ENCODE measurements at places on chromosomes 5 and 9.

- no peak for DNase-seq
Measured at GRCh38 chr9:137222190-137223077, at the start of gene RNF208. TSS of gene RNF208 (minus strand) at chr9:137222240. CDS start at chr9:137221212, 1,028 bp downstream.

GRCh38 chr9:100939636-100940035 lies 88.9 kb upstream of the PLPPR1 start:
- DNase-seq, result no peak

DNA sequence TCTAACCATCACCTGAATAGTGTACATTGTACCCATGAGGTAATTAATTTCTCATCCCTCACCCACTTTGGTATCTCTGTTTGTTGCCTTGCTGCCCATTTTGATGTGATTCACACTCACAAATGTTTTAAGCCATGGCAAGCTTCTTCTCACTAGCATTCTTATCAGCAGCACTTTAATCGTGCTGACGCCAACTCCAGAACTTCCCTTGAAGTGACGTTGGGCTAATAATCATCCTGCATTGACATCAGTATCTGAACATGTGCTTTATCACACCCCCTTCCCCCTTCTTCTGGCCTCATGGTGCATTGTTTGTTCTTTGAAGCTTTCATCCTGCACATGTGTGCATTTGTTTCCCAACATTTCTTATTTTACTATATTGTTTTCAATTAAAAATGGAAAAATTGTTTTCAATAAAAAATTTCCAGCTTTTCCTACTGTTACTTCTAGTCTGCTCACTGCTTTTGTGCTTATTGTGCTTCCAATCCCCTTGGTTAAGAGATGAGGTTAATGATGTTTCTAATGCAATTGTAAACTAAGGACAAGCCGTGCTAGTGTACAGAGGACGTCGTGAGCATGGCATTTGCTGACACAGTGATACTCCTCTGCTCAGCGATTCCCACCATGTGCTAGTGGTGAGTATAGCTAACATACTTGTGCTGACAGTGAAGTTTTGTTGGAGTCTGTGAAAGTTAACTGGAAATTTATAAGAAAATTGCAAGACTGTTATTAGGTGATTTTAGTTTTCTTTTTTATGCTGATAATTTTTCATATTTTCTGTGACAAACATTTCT lies 238.5 kb downstream of the KDM4C start:
- DNase-seq, result no peak

- DNase-seq, result no peak
Measured at GRCh38 chr9:72509053-72509452, 12.4 kb upstream of the TMC1 start.

GRCh38 chr5:129506086-129506485 lies 46.0 kb downstream of the ADAMTS19 start:
- no peak for DNase-seq

GRCh38 chr9:115686069-115686468 lies 467.5 kb upstream of the PAPPA start:
- DNase-seq, result no peak

DNA sequence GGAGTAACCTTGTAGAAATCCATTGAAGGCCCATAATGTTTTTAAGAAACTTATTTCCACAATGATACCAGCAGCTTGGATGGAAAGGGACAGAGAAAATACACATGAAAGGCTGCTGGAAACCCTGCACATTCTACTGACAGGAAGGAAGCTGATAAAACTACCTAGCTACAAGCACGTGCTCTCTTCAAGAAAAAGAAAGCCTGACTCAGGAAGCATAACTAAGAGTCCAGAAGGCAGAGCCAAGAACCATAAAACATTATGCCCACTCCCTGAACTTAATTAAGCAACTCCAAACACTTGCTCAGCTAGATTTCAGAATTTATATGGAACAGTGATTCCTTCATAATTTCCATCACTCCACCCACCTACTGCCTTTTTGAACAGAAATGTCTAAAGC lies 430.8 kb downstream of the SEMA5A start:
- DNase-seq, result no peak

DNA sequence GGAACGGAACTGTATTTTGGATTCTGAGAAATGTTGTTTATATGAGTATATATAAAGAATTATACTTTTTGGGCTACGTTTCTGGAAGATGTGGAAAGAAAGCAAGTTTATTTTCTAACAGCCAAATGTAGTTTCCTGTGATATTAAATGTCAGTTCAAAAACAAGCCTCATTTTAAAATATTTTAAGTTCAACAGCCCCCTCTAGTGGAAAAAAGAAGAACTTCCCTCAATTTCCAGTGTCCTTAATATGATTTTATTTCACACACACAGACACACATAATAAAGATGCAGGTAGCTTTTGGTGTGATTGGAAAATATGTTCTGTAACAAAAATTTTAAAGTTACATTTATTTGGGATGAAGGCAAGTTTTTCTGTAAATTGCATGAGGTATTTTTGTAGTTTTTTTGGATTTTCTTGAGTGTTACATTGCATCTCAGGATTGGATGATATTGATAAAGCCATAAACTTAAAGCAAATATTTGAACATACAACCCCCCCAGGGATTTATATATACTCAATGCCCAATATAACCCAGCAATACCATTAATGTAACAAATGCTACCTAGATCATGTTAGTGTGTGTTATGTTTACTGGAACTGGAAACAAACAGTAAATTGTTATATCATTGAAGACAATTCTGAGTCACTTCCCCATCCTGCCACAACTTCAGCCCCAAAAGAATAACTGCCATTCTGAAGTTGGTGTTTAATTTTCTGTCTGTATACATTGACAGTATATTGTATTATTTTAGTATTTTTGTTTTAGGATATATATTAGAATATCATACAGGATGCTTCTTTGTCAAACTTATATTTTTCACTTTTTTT lies 54.0 kb downstream of the CCDC171 start:
- DNase-seq, result no peak

DNA sequence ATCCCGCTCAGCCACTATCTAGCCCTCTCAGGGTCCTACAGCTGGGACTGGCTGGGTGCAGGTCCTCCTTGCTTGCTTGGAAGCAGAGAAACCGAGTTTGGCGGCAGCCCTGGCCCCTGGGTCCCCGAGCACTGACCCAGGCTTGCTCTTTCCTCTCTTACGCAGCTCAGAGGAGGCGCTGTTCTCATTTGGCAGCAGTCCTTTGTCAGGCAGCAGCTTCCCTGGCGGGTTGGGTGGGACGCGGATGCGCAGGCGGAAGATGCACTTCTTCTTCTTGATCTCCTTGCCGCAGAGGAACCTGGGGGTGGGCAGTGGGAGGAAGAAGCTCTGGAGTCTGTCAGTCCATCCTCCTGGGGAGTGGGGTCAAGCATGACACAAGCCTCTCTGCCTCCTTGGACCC lies 14.5 kb downstream of the PHF19 start:
- DNase-seq, result no peak

DNA sequence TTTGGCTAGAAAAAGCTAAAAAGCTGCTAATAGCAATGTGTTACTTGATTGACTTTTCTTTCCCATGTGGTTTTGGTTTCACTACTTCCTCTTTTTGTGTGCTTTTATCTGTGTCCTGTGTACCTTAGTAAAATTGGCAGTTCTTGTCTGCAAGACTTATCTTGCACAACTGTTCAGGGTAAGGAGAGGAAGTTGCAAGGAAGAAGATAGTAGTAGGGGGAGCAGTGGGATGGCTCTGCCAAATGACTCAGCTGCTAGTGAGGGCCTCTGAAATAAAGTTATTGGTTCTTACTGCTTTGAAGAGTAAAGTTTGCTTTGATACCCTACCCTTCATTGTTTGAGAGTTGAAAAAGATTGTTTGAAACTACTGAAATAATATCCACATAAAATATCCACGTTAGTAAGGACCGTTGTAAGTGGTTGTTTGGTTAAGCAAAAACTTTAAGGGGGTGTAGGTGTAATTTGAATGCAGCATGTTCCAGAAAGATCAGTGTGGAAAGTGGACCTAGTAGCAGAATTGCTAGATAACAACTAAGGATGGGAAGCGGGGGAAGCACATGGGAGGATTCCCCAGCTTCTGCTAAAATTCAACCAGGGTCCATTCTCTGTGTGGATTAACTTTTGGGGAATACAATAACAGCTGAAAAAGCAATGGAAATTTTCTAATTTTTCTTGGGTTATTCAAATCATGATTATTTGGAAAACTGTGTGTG lies 123.5 kb downstream of the SCAMP1 start:
- no peak for DNase-seq

DNA sequence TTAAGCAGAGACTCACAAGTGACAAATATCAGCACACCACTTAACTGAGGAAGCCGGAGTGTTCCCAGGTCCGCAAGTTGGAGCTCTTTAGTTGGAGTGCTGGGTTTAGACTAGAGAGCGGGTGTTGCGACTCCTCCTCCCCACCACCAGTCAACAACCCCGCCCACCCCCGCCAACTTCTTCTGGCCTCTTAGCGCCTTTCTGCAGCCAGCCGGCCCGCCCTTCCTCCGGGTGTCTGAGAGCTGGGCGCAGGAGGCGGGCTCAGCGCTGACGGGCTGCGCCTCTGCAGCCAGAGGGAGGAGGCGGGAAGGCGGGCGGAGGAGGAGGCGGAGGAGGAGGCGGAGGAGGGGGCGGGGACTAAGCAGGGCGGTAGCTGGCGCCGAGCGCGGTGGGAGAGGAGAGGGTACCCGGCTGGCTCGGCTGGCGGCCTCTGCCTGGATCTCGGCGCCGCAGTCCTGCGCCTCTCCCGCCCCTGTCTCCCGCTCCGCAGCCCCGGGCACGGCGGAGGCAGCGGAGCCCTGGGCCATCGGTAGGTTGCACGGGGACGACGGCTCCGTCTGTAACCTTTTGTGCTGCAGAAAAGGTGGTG lies at the start of gene MACIR:
MACIR (plus strand) TSS at position 396 of the 589 bp plus-strand sequence. CDS start 17,157 bp downstream, outside the sequence.
- peak; percentile 89 for DNase-seq

DNA sequence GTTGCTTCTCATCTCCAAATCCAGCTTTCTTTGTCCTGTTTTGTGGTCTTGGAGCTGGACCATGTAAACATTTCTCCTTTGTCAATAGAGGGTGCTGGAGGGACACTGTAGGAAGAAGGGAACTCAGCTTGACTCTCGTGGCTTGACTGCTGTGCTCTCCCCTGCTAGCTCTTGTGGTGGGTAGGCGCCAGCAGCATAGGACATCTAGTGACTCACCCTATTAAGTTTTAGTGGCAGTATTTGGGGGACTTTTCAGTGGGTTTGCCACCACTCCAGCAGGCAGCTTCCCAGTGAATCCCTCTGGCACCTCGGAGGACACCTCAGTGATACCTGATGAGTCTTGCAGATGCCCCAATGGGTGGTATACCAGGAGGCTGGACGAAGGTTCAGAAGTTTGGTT lies 97.8 kb downstream of the TSSK1B start:
- no peak for DNase-seq

- DNase-seq, result no peak
Measured at GRCh38 chr9:115106001-115106400, 12.0 kb downstream of the TNC start.

DNA sequence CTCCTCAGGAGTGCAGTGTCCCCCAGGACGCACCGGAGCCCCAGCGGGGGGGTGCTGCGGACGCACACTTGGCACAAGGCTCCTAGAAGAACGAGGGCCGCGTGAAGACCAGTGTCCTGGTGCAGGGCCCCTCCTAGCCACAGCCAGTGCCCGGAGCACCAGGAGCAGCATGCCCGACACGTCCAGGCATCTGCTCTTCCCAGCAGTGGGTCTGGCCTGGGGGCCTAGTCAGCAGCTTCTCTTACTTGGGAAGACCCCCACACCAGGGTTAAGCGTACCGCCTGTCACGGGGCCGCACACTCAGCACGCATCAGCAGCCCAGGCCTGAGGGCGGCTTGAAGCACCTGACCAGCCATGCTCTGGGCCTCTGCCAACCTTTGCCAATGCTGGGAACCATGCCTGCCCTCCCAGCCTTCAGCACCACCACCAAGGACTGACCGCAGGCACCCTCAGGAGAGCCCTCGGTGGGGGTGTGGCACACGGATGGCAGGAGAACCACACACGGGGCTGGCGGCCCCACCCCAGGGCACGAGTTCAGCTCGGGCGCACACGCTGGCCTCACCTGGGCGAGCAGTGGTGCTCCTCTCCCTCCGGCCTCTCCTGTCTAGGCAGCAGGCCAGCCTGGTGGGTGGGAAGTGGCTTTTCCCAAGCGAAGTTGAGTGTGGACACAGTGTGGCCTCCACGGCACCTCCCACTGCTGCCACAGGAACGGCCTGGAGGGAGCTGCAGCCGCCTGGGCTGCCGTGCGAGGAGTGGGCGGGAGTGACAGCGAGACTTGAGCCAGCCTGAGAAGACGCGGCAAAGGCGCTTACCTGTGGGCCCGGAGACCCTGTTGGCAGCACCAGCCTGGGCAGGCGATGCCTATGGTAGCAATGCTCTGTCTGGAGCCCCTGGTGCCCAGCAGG lies 12.0 kb upstream of the AJM1 start:
- no peak for DNase-seq

DNA sequence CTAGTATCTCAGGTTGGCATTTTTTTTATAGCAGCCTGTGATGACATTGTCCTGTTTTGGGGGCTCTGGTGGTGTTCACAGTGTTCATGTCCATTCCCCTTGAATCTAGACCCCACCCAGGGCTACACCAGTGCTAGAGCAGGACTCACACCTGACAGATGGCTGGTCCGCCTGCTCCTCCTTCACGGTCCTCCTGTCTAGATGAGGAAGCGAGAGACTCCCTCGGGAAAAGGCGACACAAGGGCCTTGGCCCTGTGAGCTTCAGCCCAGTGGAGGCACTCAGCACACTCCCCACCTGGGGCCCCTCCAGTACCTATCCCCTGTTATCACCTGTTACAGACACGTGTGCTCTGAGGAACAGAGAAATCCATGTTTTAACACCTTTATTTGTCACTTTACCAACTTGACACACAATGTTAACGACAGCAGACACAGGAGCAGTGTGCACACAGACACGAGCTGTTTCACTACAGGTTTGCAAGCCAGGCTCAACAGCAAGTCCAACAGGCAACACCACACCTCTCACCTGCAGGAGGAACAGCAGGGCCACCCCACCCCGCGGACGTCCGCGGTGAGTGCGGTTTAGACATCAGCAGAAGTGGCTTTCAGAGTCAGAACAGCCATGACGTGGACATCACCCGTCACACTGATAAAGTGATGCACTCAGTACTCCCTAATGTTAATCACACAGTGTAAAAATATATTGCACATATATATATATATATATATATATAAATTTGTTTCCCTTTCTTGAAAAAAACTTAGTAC lies 33.5 kb downstream of the TPPP start:
- no peak for DNase-seq

GRCh38 chr9:115883467-115884329 lies 269.9 kb upstream of the PAPPA start:
- DNase-seq, result no peak

GRCh38 chr5:172466062-172466461 lies 11.7 kb upstream of the SH3PXD2B start:
- DNase-seq, result no peak

- peak; percentile 56 for DNase-seq
Measured at GRCh38 chr5:126777257-126777974, 480 bp downstream of the LMNB1 start.

DNA sequence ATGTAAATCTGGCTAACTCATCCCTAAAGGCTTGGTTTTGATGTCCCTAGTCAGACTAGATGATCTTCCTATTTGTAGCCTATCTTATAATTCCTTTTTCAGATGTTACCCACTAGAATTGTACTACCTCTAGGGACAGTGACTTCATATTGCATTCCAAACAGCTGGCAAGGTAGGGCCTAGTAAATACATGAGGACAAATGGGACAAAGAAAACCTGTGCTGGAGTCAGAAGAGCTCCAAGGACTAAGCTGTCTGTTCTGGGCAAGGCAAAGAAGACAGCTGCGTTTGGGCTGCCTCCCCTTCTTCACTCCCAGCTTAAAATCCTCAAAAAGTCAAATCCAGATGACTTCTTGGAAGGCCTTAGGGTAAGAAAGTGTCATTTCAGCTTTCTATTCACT lies 10.0 kb downstream of the DMXL1 start:
- DNase-seq, result no peak

GRCh38 chr9:117073539-117074341 lies 341.1 kb downstream of the ASTN2 start:
- no peak for DNase-seq
